NCI-H460 (cell line): ENCODE measurements at places on chromosomes 12 and 14. TPM values are rescaled to one million over a fixed set of nuclear protein-coding genes. Genes with fewer than 3 reads are reported as not detected.
A peak's percentile ranks its signal among the peaks of the same experiment; 100 is the strongest.

- no peak for DNase-seq
These were observed 51.9 kb downstream of the TESPA1 start for GRCh38 chr12:54932691-54933090.

- DNase-seq: no peak
These were observed 63.5 kb downstream of the ST8SIA1 start for GRCh38 chr12:22271023-22271422.

- no peak for DNase-seq
These were observed 140.4 kb upstream of the FRMD6 start for GRCh38 chr14:51511265-51511664.

- no peak for DNase-seq
These were observed 13.4 kb upstream of the FLVCR2 start for GRCh38 chr14:75565056-75565455.

DNA sequence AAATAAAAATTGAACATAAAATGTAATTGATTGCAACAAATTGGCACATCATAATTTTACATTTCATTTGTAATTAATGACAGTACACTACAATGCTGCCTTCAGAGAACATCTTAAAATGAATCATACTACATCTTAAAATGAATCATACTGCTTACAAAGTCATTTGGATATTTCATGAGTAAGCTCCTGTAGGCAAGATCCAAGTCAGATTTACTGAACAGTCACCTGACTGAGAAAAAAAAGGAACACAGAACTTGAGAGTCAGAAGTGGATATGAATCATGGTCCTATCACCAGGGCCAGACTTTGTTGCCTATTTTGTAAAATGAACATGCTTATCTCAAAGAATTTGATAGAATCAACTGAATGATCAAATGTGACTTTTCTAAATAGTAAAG is 32.7 kb upstream of the FBLN5 start:
- DNase-seq: peak; percentile 33

- DNase-seq: peak; percentile 9
These were observed 26.8 kb upstream of the BMAL2 start for GRCh38 chr12:27305673-27306456.

DNA sequence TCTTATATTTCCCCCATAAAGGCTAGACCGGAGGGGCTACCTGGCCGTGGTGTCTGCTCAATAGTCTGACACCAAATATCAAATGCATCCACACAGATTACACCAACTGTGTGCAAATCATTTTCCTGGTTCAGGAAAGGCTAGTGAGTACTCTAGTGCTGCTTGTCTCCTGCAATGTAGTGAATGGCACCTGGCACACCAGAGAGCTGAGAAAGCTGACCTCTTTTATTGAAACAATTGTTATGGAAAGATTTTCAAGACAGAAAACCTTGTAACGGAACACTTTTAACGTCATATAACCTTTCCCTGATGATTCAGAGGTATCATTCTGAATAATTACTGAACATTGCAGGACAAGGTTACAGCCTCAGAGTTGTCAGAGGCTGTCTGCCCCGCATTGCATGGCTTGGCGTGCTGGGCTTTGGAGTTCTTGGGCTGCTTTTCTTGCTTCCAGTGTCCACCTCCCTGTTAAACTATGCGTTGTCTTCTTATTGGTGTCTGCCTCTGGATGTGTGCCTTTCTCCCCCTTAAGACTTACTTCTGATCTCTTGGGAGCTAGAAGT is 40.7 kb upstream of the HDAC7 start:
- DNase-seq: no peak

DNA sequence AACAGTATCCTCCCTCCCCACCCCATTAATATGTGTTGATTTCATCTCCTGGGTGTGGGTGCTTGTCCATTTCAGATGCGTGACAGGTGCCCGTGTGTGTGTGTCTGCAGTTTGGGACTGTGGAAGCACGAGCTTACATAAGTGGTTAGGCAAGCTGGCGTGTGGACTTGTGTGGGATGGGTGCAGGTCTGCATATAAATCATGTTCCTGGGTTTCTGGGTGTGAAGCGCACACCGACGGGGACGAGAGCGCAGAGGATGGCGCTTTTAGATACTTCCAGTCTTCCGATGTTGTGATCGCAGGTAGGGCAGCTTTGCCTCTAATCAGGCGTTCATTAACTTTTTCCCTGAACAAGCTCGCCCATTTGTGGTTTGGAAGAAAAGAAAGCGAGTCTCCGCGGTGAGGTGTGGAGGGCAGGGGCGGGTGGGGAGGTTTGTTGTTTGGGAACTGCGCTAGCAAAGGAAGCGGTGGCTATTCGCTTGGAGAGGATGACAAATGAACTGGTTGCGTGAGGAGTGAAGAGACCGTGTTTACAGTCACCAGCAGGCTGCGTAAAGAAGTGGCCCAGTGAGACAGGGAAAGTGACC is 865 bp downstream of the RGS6 start:
- no peak for DNase-seq

GRCh38 chr14:69298131-69299071 is 38.4 kb downstream of the GALNT16 start:
- no peak for DNase-seq

GRCh38 chr12:19088606-19089005 is 40.9 kb upstream of the PLEKHA5 start:
- DNase-seq: no peak

DNA sequence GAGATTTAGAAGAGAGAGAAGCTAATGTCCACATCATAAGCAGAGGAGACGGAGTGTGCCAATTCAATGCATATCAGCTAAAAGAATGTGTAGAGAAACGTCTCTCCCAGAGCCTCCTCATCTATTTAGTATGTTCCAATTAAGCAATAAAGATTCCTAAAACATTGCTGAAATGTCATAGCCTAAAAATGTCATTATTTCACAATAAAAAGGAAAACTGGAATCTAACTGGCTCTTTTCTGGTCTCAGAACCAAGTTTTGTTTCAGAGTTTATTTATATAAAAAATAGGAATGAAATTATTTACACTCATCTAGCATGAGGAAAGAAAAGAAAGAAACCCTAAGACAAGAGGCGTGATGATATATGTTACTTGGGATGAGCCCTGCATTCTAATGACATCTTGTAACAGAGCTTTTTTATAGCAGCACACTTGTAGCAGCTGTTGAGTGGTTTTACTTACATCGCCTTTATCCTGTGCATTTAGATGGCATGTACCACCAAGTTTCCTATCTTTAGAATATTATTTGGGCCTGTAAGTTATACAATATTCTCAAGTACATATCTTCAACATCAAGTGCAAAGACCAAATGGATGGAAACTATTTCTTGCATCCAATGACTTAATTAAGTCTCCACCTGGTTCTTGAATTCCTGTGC is 266.3 kb upstream of the PRKD1 start:
- no peak for DNase-seq

DNA sequence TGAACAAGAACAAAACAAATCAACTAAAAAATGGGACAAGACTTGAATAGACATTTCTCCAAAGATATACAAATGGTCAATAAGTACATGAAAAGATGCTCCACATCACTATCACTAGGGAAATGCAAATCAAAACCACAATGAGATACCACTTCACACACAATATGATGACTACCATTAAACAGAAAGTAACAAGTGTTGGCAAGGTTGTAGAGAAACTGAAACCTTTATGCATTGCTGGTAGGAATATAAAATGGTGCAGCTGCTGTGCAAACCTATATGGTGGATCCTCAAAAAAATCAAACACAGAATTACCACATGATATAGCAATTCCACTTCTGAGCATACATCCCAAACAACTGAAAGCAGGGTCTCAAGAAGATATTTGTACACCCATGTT is 5.2 kb downstream of the SMAGP start:
- no peak for DNase-seq

DNA sequence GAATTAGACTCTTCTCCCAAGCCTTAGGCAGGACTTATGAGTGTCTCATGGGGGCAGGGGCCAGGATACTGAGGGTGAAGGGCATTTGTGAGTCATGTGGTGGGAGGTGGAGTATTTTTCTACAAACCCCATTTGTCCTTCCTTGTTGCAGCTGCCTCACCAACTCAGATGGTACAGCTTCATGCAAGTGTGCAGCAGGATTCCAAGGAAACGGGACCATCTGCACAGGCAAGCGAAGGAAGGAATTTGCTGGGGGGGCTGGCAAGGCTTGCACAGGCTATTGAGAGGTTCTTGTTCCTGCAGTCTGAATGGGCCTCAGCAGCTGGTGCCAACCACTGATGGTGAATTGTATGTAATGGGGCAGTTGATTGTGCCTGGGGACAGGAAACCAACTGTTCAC is 125.1 kb downstream of the STAB2 start:
- no peak for DNase-seq

DNA sequence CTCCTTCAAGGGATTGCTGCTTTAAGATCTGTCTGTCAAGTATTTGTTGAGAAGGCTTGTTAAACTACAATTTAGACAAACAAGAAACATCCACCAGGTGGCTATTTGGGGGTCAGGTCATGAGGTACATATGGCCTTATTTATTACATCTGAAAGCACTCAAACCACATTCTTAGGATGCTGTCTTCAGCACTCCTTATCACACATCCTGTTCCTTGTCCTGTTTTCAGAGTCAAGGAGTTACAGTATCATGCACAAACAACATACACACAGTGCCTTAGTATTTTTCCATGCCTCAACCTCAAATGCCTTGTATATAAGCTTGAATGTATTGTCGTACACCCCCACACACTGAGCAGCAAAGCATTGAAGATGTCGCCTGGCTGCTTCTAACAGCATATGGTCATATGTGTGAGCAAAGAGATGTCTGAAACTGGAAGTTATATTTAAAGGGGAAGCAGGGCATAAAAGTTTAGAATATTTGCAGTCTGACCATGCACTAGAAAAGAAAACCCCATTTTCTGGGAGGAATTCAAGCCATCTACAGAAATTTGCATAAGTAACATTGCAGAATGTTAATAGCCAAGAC is 83.8 kb downstream of the KCNMB4 start:
- DNase-seq: no peak

- no peak for DNase-seq
These were observed 16.6 kb upstream of the RND1 start for GRCh38 chr12:48882315-48882687.

The ZC2HC1C gene
- 0.64 and 0.72 TPM in 2 replicates for total RNA-seq

The PLEKHG3 gene
- 16.4 and 20.6 TPM in 2 replicates for total RNA-seq

The SYT10 gene
- total RNA-seq: not detected in 2 replicates

The SLC16A7 gene
- total RNA-seq: 48.3 and 49.2 TPM in 2 replicates

The TMEM132D gene
- total RNA-seq: not detected in 2 replicates

The SERPINA12 gene
- not detected in 2 replicates for total RNA-seq
